NT2/D1 (cell line): ENCODE measurements at places on chromosomes 13 and 19.

DNA sequence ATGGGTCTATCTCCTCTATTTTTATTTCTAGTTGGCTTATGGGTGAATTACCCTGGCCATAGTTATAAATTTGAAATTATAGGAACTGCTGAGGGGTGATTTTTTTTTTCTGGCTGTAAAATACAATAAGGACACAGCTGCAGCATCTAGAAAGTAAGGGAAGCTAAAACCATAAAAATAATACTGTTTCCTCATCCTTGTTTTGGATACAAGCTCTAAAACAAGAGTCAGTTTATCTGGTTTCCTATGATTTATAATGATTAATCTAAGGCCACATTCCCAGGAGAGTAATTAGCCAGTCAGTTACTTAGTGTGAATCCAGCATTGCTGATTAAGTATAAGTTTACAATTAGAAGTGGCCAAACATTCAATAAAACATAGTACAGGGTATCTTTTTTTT, 219.1 kb upstream of the NBEA start:
- no peak for DNase-seq

GRCh38 chr13:34174671-34175145, 356.8 kb downstream of the RFC3 start:
- DNase-seq = no peak

GRCh38 chr19:40078377-40078776, 12.4 kb downstream of the ZNF780A start:
- no peak for DNase-seq

DNA sequence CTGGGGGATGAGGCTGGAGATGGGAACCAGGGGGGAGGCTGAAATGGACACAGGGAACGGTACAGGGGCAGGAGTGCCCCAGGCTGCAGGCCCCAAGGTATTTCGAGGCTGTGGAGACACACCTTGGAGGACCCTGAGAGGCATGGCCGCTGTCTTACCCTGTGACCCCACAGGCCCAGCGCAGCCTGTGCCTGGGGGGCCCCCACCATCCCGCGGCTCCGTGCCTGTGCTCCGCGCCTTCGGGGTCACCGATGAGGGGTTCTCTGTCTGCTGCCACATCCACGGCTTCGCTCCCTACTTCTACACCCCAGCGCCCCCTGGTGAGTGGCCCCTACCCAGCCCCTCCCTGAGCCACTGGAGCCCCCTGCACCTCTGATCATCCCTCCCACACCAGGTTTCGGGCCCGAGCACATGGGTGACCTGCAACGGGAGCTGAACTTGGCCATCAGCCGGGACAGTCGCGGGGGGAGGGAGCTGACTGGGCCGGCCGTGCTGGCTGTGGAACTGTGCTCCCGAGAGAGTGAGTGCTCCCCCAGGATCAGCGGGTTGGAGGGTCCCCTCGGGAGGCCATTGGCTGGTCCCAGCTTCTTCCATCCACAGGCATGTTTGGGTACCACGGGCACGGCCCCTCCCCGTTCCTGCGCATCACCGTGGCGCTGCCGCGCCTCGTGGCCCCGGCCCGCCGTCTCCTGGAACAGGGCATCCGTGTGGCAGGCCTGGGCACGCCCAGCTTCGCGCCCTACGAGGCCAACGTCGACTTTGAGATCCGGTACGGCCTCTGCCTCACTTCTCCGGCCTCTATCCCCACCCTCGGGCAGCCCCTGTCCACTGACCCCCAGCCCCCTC, 16.9 kb upstream of the SPIB start:
- no peak for DNase-seq

DNA sequence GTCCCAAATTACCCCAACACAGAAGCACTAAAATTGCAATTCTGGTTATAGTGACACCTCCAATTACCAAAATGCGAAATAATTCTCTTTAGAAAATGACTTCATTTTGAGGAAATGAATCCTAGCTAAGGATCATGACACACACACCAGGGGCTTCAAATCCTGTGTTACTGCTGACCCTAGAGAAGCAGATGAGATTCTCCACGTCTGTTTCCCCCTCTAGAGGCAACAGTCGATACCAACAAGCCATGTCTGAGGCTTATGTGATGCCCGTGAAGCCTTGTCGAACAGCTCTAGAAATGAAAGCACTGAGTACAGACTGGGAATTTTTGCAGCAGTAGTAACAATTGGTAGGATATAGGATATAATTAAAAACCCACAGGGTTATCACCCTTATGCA, 153.6 kb upstream of the TMTC4 start:
- DNase-seq = peak; percentile 16

- no peak for DNase-seq
These were observed 68.8 kb downstream of the ARHGEF7 start for GRCh38 chr13:111183959-111184358.

- no peak for DNase-seq
These were observed 5.9 kb downstream of the COL4A1 start for GRCh38 chr13:110301083-110301482.

GRCh38 chr19:39671739-39672363, 16.1 kb downstream of the LGALS16 start:
- DNase-seq = peak; percentile 27

DNA sequence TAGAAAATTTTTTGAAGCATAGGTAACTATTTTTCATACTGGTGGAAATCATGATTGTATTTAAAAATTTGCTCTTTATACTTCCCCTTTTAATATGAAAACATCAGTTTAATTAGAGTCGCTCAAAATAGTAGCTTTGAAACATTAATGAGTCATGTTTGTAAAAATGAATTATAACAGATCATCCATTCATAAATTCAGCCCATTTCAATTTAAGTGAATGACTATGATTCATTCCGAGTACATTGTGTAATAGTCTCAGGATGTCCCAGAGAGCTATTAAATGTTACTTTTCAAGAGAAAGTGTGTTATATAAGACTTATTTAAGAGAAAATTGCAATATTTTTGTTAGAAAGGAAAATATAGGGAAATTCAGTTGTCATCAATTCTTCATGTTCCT, 111.0 kb downstream of the FNDC3A start:
- no peak for DNase-seq

DNA sequence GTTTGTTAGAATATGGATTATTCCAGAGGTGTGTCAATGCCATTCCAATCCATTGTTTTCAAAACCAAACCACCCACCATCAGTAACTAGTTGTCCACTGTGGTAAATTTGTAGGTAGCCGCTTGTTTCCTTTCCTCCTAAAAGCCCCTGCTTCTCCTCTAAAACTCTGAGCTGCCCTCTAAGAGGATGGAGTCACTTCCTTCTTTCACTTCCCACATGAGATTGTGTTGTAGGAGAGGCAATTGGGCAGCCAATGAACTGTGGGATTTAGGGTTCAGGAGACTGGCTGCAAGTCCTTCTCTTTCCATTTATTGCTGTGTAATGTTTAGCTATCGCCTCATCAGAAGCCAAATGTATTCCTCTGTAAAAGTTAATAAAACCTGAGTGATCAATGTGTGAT, 49.9 kb upstream of the RFXAP start:
- no peak for DNase-seq

GRCh38 chr19:48513289-48514122, 1.9 kb upstream of the LMTK3 start:
- no peak for DNase-seq

DNA sequence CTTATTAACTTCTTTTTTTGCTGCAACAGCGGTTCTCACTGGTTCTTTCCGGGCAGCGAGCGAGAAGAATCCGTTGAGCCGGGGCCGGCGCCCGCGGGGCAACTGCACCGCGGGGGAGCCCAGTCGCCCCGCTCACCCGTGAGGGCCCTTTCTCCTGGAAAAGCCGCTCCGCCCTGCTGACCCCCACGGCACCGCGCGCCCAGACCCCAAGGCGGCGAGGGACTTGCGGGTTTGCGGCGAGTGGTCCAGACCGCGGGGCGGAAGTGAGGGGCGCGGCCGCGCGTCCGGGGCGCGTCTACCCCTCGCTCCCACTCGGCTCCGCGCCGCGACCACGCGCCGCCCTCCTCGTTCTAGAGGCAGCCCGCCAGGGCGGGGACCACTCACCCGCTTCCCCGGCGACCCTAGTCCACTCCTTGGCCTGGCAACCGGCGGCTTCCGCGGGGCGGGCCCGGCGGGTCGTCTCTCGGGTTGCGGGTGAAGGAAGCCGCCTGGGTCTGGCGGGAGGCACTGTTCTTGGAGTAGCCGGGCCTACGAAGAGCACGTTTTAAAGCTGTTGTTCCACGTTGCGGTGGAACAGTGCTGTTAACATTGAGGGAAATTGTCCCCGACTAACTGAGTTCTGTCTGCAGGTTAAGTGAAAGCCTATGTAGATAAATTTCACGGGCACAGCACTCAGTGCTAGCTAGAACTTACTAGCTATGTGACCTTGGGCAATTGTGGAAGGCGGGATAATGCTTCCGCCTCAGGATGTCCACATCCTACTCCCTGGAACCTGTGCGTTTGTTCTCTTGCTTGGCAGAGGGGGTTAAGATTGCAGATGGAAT, at the start of gene NEK3:
TSS of gene NEK3 (minus strand) at position 439 of the 824 bp plus-strand sequence. CDS start 3,406 bp downstream, outside the sequence.
- peak; percentile 44 for DNase-seq

DNA sequence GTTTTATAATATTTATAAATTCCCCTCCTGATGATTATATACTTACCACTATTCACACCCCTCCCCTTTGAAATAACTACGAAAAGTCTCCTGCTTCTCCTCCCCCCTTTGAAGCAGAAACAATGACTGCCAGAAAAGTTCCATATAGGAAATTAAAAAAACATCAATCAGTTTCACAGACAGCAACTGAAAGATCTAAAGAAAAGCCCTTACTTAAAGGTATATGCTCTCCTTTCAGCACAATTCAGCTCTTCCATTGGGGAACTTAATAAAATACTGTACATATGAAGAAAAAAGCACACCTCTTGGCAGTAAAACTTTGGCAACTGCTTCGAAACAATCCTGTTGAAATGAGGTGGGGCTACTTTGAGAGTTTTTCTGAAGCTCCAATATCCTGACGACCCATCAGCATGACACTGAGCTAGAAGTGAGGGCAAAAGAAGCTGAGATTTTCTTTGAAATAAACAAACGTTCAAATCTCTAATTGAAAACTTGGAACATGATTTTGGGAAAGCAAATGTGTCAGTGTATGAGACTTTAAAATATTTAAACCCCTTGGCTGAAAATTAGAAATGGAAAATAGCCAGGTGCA, 147.6 kb upstream of the RXFP2 start:
- DNase-seq = no peak

- peak; percentile 48 for DNase-seq
These were observed 138.6 kb upstream of the UFM1 start for GRCh38 chr13:38210928-38211596.

GRCh38 chr13:113874579-113875428, 10.9 kb upstream of the GAS6 start:
- no peak for DNase-seq

DNA sequence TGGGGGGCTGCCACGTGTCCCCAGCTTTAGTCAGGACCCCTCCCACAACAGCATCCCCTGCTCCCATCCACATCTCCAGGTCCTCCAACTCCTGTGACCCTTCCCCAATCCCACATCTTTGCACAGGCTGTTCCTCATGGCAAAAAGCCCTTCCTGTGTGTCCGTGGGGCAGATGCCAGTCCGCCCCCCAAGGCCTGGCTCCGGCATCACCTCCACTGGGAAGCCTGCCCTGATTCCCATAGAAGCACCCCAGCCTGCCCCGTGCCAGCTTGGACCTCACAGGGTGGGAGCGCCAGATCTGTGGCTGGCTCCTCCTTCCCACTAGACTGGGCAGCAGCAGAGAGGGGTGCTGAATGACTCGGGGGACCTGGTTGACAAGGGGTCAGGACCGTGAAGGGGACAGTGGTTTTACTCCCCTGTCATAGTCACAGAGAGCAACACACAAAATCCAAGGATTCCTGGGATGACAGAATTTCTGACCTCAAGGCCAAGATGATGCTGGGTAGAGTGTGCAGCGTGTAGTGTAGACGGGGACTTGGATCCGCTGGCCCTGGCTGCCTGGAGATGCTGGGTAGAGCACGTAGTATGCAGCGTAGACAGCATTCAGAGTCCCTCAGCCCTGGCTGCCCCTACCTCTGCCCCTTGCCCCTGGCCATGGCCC, 13.3 kb downstream of the KLF2 start:
- DNase-seq = no peak

GRCh38 chr13:67238277-67238859, 8.2 kb upstream of the PCDH9 start:
- DNase-seq = no peak

- no peak for DNase-seq
These were observed 98.0 kb downstream of the FOXO1 start for GRCh38 chr13:40568246-40569023.

- DNase-seq = no peak
These were observed 182.4 kb upstream of the UFM1 start for GRCh38 chr13:38167164-38167822.

DNA sequence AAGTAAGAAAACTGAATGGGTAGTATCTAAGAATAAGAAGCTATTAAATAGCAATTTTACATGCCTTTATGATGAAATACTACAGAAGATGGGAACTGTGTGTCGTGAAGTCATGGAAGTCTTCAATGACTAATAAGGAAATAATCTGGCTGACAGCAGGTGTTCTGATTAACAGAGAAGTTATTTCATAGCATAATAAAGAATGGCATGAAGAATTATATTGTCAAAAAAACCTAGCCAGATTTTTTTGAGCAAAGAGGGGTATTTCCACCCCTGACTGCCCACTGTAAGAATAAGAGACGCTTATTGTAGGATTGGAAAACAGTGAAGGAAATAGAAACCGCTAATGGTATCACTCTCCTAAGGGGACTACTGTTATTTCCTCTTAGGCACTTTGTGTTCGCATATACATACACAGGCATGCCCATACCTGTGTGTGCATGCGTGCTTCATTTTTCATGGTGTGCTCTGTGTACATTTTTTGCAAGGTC, 318.8 kb downstream of the SHISA2 start:
- DNase-seq = no peak

DNA sequence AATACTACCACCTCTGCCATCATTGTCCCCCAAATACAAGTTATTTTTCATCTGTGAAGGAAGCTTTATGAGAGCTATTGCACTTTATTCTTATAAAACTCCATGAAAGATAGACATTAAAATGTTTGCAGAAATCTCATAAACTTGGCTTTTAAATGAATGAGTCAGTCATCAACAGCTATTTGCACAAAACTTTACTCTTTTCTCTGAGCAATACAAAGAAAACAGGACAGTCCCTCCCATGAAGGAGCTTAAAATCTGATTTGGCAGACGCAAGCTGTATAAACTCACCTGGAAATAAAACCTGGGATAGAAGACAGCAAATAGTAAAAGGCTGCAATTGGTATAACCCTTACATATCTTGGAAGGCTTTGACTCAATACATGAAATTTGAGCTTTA, 16.6 kb upstream of the RCBTB1 start:
- DNase-seq = no peak

DNA sequence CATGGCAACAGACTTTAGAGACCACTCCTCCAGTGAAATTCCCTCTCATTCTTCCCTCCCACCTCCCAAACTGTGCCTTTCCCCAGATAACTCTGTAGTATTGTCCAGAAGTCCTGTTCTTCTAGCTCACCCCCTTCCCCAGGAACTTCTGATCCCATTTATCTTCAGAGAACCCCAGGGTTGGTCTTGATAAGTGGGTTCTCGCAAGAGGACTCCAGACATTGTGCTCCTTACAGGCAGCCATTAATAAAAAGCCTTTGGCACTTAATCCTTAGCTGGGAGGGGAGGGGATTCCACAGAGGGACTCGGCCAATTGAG, 1.9 kb downstream of the LTBP4 start:
- no peak for DNase-seq
